ENCODE measurements at places on chromosomes 1 and 21.

DNA sequence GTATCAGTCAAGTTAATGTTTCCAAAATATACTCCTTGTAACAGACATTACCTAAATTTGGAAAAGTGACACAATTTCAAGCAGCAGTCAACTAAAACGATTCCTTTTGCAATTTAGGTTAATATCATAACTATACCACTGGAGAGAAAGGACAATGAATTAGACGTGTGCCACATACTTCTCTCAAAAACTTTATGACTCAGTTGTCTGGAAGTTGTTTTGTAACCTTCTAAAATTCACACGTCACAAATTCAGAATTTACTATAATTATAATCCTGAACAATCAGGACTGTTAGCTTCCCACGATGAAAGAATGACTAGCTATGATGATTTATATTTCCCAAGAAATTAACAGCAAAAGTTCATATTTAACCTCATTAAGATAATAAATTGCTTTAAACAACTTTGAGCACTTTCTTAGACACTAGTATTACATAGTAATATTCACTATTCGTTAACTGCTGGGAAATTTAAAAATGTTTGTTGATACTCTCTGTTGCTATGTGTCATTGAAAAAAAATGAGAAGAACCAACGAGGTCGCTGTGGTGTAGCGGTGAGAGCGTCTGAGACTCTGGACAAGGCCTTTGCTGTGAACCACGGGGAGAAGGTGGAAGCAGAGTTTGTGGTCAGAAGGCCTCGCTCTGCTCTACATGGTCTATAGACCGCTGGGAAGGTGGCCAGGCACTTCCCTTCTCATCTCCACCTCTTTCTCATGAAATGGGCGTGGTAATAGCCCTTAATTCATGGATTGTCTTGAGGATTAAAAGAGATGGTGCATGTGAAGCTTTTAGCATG is 27.9 kb upstream of the BATF3 start:
- DNase-seq, result no peak

- no peak for DNase-seq
Measured at GRCh38 chr1:68204977-68205630, 27.2 kb downstream of the WLS start.

DNA sequence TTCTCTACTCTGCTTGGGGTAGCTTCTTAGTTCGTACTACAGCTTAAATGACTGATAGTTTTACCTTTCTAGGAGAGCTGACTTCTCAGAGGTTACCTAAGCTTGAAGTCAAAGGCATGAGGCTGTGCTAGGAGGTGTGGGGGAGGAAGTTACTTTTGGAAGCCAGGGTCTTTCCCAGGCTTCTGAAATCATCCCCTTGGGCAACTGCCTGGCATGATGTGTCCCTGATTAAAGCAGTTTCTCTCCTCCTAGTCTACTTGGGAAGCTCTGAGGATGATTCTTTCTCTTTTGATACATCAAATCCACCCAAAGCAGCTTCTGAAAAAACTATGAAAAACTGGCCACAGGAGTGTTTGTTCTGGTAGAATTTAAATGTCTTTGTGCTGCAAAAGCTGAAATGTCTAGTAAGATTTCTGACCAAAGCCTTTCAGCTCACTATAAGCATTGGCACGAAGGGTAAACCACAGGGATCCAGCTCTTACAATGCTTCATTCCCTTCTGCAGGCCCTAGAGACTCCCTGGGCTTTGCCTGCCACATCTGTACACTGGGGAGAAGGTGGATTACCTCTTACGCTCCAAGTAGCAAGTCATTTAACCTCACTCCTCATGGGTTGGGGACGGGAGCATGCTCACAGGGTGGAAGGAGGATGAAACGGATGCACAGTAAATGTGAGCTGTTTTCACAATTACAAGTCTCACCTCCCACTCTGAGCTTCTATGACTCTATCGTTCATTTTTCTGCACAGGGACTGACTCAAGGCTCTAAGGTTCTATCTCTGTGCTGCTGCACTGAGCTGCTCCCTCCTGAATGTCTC is 59.6 kb downstream of the RUNX1 start:
- no peak for DNase-seq

GRCh38 chr21:34892209-34892608 is 156.9 kb downstream of the RUNX1 start:
- DNase-seq, result no peak

DNA sequence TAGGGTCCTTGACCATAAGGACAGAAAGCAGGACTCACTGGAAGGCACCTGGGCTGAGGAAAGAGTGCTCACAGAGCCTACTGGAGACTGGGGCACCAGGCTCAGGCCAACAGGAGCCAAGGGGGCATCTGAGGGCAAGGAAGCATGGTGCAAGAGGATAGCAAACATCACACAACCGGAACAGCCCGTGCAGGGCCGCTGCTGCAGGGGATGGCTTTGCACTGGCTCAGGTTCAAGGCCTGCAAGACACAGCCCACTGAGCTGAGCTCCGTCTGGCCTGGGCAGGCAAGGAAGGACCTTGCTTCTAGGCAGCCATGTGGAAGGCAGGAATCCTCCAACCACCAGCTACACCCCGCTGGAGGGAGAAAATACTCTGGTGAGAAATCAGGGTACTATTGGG is 59.8 kb upstream of the KIF26B start:
- no peak for DNase-seq

DNA sequence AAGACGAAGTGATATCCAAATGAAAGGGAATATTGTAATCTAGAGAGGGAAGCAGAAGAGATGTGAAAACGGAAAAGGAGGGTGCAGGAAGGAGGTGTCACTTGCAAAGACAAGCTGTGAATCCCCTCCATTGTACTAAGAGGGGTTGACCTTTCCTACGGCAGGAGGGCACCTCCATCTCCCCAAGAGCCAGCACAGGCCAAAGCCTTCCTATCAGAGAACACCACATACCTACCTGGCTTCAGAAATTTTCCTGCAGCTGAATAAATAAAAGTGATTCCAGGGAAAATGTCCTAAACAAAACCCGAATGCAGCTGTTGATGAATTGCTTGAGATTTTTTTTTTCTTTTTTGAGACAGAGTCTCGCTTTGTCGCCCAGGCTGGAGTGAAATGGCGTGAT is 14.3 kb downstream of the KANK4 start:
- no peak for DNase-seq

- no peak for DNase-seq
Measured at GRCh38 chr1:226725897-226726267, 13.2 kb downstream of the ITPKB start.

DNA sequence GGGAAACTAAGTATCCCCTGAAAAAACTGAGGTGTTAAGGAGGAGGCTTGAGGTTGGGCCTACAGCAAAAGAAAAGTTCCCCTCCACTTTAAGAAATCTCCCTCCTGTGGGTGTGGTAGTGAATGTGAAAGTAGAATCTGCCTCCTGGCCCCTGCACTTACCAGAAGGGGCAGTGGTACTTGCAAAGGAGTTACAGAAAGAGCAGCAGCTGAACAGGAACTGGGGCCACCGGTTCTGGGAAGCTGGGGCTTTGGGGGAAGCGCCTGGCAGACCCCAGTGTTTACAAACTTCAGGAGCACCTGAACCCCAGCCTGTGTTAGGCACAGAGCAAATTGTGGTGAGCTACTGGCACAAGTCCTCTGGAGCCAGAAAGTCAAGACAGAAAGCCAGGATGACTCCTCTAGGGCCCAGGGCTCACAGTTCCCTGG is 250.2 kb upstream of the FGGY start:
- DNase-seq, result peak; percentile 40

- no peak for DNase-seq
Measured at GRCh38 chr21:17269760-17270159, 243.1 kb upstream of the CXADR start.

- no peak for DNase-seq
Measured at GRCh38 chr1:184163674-184164465, 112.3 kb downstream of the TSEN15 start.

All from activated T-helper 2 cell treated with anti-CD3 and anti-CD28 coated beads, Interferon-gamma antibody, Interleukin-2, Interleukin-4, amounts not matched to agents 10 μg/mL and 5 μg/mL and 100 μg/mL, durations not matched to agents 14 hours and 24 hours and 36 hours (primary cell).